ENCODE measurements at places on chromosomes 4 and X.

DNA sequence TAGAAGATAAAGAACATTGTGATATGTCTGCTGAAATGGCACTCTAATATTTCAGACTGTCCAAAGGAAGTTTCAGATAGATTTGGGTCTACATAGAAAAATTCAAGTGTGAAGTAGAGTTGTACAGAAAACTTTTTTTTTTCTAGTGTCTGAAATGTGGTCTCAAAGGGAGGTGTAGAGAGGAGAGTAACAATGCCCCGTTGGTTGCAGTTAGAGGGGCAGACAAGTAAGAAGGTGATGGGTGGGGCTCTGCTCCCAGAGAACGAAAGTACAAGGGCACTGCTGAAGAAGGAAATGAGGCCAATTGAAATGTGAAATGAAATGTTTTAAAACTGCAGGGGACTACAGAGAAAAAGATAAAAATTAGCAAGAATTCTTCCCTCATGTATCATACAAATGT is 177.8 kb downstream of the BANK1 start:
- no peak for DNase-seq

DNA sequence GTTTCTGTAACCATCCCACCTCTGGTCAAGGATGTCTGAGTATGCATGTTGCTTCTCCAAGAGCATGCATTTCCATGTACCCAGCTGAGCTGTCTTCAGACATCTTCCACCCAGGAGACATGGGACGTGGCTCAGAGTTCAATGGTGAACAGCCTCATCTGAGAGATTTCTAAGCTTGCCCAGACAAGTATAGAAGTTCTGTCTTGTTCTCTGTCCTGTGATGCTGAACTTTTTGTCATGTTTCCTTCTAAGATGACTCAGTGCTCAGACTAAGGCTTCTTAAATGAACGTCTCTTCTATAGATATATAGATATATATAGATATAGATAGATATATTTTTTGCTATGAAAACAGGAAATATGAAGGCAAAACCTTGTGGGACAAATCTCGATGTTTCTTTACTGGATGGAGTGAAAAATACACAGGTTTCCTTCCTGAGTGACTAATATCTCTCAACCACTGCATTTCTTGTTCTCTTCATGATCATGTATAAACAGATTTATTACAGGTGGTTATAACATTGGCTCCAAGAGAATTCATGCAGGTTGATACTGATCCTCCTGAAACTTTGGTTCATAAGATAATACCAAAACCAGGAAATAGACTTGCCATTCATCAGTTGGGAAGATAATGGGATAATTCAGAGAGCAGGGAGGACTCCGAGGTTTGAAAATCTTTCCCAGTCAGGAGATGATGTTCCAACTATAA is 168.2 kb downstream of the ZNF518B start:
- no peak for DNase-seq

GRCh38 chr4:85209161-85209560 is 242.7 kb upstream of the WDFY3 start:
- DNase-seq = no peak

- no peak for DNase-seq
These were observed 208.6 kb downstream of the VEGFC start for GRCh38 chr4:176584031-176584606.

DNA sequence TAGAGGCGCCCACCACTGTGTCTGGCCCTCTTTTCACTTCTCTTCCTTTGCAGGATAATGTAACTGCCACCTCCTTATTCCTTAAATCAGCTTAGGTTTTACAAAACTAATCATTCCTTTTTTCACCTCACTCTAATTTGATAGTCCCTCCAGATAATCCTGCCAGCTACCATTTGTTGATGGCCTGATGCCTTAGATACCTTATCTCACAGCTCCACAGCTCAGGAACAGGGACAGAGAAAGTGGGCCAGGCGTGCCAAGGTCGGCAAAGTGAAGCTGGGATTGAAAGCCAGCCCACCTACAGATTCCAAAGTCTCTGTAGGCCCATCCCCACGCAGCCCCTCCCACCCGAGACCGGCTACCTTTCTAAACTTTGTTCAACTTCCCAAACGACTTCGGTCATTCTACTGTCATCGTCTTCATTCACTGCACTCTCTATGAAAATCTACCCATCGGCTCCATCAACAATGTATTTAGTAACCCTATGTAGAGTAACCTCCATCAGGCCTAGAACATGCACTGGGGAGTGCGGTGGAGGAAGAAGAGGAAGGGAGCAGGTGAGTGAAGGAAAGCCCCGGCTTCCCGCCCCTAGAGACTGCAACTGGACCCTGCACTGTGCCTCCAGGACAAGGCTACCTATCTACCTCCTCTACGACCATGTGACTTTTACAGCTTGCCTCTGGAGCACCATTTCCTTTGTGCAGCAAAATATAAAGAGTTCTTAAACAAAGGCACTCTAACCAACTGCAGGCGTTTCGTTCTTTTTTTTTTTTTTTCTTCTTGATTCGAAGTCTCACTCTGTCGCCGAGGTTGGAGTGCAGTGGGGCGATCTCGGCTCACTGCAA is 1.5 kb downstream of the CASP6 start:
- no peak for DNase-seq

- no peak for DNase-seq
These were observed 30.7 kb upstream of the SPON2 start for GRCh38 chr4:1203026-1203616.

DNA sequence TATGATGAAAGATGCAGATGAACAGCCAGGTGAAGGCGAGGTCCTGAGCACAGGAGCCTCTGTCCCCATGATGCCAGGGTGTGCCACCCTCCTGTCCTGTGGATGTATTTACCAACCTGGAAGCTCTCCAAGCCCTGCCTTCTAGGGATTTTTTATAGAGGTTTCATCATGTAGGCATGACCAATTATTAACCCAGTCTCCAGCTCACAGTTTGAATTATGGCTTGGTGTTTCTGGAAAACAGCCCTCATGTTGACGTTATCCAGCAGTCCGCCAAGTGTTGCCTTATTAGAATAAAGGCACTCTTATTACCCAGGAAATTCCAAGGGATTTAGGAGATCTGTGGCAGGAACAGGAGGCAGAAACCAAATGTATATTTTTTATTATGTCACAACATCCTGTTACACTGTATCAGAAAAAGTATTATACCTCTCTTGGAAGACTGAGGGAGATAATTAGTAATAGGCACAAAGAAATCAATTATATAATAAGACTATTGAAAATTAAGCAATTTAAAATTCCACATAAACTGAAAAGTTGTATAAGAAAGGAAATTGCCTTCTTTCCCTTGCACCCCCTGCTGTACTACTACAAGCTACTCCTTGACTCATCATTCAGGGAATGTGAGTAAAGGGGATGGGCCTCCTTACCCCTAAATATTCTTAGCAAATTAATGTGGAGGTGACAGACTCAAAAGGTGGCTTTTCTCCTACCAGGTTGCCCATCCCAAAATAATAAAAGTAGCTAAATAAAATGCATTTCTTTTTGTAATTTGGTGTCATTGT is 129.6 kb downstream of the ZNF330 start:
- DNase-seq = no peak

- DNase-seq = no peak
These were observed 52.4 kb upstream of the GUCY1A1 start for GRCh38 chr4:155614111-155614762.

GRCh38 chr4:62896721-62897120 is 1512.5 kb downstream of the TECRL start:
- DNase-seq = no peak

- no peak for DNase-seq
These were observed 7.5 kb upstream of the FAM184B start for GRCh38 chr4:17788956-17789355.

DNA sequence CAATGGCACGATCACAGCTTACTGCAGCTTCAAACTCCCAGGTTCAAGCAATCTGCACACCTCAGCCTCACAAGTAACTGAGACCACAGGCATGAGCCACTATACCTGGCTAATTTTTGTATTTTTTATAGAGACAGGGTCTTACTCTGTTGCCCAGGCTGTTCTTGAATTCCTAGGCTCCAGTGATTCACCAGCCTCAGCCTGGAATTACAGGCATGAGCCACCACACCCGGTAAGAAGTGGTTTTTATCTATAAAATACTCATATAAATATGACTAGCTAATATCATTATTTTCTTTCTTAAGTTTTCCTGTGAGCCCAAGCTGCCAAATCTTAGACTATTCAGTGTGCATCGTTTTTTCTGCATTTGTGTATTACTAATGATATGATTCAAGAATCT is 4.4 kb downstream of the SCFD2 start:
- DNase-seq = no peak

DNA sequence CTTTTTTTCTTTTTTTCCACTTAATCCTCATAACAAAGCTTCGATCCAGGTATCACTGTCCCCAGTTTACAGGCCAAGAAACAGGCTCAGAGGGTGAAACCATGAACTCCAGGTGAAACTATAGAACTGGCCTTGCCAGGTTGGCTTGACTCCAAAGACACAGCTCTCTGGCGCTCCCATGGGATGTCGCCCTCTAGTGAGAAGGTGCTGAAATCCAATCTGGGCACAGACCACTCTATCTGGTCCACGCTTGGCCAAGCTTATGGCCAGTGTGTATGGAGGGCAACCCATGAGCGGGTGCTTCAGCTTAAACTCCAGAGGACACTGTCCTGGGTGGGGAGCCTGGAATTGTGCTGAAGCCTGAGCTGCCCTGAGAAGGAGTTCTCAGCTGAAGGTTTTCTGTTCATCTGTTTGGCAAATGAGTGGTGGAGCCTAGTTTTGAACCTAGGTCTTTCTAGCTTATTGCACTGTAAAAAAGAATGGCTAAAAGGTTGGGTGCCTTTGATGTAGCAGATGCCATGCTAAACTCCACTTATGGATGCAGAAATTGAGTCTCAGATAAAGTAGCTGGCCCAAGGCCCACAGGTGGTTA is 70.5 kb downstream of the SEL1L3 start:
- DNase-seq = no peak

- no peak for DNase-seq
These were observed 34.2 kb downstream of the PLAC1 start for GRCh38 chrX:134624046-134624430.

DNA sequence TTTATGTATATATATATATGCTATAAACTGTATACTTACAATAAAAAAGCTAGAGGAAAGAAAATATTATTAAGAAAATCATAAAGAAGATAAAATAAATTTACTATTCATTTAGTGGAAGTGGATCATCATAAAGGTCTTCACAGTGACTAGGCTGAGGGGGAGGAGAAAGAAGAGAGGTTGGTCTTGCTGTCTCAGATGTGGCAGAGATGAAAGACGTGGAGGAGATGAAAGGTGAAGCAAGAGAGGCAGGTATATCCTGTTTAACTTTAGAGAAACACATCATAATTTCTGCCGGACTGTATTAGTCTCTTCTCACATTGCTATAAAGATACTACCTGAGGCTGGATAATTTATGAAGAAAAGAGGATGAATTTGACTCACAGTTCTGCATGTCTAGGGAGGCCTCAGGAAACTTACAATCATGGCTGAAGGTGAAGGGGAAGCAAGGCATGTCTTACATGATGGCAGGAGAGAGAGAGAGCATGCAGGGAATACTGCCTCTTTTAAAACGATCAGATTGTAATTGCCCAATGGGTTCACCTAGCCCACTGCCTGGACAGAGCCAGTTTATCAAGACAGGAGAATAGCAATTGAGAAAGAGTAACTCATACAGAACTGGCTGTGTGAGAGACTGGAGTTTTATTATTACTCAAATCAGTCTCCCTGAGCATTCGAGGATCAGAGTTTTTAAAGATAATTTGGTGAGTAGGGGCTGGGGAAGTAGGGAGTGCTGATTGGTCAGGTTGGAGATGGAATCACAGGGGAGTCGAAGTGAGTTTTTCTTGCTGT is 22.1 kb upstream of the RRAGB start:
- no peak for DNase-seq

GRCh38 chr4:144223661-144224060 is 83.1 kb upstream of the GYPA start:
- DNase-seq = no peak

- DNase-seq = no peak
These were observed 279.7 kb upstream of the ARX start for GRCh38 chrX:25295466-25295865.

DNA sequence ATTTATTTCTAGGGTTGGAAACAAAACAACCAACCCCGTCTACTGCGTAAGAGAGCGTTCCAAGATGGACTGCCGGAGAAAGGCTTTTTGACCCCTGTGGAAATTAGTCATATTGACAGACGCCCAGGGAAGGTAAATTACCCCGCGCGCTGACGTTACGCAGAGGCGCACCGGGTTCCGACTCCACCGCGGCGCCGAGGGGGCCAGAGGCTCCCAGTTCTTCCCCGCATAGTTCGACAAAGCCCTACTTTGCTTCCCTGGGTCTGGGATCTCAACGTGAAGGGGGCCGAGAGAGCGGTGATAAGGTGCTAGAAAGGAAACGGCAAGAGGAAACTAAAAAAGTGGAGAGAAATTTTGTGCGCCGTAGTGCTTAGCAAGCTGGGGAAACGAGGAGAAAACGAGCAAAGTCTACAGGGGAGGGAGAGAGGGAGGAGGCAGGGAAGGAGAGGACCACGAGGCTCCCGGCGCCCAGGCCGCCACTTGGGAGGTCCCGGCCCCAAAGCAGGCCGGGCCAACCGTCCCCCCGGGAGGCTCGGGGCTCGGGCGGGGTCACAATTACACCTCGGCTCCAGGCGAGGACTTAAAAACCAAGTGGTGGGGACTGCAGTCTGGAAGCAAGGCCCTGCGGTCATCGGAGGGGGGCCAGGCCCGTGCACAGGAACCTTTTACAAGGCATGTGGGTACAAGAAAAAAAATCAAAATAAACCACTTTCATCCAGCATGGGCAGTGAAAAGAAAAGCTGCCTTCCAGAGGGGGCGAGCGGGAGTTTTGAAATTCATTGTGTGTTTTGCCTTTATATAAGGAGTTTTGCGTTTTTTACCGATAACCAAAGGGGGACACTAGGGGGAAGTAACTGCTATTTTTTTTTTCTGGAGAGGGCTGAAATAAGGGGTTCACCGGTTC is 13.2 kb downstream of the HAND2 start:
- no peak for DNase-seq

DNA sequence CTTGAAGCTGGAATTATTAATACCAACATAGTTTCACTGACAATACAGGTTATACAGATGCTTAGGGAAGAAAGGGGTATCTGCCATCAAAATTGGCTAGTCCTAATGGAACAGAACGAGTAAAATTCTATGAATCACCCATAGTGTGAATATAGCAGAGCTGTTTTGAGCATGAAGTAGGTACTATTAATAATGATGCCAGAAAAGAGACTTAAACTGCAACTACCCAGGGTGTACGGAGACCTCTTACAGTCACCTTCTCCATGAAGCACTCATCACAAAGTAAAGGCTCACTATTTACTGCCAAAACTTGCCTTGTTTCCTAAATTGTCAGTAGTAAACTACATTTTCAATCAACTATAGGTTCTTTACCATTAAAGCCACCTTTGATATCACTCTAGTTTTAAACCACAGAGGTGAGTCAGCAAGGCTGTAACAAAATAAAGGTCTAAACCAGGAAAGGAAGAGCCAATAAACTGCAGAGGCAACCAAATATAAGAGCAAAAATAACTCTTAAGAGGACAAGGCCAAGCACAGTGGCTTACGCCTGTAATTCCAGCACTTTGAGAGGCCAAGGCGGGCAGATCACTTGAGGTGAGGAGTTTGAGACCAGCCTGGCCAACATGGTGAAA is 114.4 kb downstream of the FRYL start:
- DNase-seq = no peak

- DNase-seq = no peak
These were observed 104.2 kb downstream of the AFF1 start for GRCh38 chr4:87038837-87039615.
